ENCODE measurements at places on chromosomes 2 and 18.

- DNase-seq = no peak
Observed at GRCh38 chr2:160287476-160287875, 87.4 kb upstream of the ITGB6 start.

GRCh38 chr2:117835990-117836760 is 21.7 kb downstream of the DDX18 start:
- no peak for DNase-seq

DNA sequence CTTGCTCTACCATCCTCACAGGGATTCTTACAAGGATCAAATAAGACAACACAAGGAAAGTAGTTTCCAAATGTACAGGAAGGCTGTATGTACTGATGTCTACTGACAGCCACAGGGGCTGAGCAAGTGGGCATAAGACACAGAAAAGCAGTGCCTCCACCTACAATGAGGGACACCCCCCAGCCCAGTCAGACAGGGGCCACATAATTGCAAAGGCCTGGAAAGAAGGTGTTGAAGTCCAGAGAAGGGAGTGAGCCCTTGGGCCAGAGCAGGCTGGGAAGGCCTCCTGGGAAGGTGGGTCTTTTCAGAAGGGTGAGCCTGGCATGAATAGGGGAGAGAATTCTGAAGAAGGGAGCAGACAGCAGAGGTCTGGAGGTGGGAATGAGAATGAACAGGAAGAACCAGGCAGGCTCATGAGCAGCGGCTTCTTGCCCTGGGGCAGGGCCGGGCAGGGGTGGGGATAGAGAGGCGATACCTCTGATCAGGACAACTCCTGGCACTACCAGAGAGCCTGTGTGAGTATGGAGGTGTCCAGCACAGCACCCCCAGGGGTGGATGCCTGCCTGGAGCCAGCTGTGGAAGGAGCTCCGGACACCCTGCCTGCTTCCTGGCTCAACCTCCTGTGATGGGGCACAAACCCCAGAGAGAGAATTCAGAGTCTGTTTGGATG is 30.1 kb downstream of the HS1BP3 start:
- DNase-seq = no peak

DNA sequence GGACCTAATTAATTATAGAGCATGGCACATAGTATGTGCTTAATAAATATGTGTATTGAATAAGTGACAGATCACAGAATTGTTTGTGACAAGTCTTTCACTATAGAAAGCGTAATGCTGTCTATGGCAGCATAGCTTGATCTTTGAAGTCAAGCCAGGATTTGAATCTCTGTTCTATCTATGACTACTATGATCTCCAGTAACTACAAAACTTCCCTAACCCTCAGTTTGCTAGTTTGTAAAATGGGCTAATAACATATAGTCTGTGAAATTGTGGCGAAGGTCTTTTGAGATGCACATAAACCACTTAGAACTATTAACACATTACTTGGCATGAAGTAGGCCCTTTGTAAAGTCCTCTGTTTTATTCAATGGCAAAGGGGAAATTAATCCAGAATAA is 4.0 kb upstream of the FHL2 start:
- DNase-seq = no peak

GRCh38 chr2:132754392-132754791 is 84.4 kb upstream of the LYPD1 start:
- no peak for DNase-seq

DNA sequence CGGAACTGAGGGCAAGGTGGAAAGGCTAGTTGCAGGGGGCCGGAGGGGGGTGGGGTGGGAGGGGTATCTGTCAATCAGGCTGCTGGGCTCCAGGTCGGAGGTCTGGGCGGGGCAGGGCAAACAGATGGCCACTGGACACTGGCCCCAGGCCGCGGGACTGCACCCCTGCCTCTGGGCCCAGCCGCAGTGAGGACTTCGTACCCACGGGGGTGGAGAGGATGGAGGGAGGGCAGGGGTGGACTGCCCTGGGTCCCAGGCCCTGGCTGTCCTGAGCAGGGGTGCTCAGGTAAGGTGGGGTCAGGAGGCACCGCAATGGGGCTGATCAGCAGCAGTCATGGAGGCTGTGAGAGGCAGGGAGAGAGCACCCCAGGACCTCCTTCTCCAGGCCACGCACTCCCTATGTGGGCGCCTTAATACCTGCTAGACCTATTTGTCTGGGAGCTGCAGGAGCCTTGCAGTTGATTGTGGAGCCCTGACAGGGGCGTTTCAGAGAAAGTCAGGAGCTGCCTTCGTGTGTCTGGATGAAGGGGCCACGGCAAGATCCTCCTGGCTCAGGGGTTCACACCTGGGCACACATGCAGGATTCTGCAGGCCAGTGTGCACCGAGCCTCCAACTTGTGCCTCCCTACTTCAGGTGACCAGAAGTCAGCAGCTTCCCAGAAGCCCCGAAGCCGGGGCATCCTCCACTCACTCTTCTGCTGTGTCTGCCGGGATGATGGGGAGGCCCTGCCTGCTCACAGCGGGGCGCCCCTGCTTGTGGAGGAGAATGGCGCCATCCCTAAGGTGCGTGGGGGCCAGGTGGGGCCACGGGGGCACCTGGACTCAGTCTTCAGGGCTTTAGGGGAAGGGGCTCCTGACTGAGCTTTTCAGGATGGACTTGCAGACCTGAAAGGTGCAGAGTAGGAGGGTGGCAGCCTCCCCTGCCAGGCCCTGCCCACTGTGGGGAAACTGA is 1.5 kb downstream of the CTDSP1 start:
- no peak for DNase-seq

DNA sequence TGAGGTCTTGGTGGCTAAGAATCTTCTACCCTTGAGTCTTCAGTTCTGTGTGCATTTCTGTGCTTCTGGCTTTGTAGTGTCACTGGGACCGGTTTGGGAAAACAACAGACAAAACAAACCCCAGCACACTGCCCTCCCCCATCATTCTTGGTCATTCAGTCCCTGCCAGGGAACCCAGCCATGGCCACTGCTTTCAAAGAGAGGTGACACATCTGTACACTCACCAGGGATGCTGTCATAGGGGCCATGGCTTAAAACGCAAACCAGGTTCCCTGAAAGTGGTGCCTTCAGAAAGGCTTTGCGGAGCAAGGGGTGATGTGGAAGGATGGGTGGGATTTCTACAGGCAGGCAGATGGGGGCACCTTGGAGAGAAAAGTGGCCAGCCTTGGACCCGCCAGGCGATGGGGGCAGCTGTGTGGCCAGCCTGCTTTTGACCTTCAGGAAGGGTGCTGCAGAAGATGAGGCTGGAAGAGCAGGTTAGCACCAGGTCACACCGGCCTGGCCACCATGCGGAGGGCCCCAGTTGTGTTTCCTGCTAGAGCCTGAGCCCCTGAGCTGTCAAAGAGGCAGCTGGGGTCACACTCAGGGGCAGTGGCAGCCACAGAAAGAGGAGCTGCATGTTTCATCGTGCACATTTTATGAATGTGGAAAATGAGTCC is 101.3 kb downstream of the INHBB start:
- no peak for DNase-seq

GRCh38 chr2:5740817-5741216 is 48.6 kb downstream of the SOX11 start:
- no peak for DNase-seq

- no peak for DNase-seq
Observed at GRCh38 chr2:5867056-5867455, 174.9 kb downstream of the SOX11 start.

DNA sequence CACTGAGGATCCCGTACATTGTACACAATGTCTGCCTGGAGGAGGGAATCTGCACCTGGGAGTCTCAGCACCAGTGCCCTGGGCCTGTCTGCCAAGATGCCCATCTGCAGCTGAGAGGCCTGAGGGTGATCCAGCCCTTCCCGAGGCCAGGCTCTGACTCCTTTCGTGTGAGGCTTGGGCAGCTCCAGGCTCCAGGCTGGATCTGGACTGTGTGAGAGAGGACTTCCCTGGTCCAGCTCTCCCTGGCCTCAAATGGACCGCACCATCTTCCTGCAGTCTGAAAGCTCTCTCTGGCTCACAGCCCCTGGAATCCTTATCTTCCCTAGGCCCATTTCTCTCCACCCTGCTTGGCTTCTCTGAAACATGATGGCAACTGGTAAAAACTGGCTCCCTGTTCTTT is 324.6 kb downstream of the DYSF start:
- DNase-seq = no peak

GRCh38 chr2:71889759-71890684 is 257.6 kb downstream of the CYP26B1 start:
- DNase-seq = no peak

DNA sequence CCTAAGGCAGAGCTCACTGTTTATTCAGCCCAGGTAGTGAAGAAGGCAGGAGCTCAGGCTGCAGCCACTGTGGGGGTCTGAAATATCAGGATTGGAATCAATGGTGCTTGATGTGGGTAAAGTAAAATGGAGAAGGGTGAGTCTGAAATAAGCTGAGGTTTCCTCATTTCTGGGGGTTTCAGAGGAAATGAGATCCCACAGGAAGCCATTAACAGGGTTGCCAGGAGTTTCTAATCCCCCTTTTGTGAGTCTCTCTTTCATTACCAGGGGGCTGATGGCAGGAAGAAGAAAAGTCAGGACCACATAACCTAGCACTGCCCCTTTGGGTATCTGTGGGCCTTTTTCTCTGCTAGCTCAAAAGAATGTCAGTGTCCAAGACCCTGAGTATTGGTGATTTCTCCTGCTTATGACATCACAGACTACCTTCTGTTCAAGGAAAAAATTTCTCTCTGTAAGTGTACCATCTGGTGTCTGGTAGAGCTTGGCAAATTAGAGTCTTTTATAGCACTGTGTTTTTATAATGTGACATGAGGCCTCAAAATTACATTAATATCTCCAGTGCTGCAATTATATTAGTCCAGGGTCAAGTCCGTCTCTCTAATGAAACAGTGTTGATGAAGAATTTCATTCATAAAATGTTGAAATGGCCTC is 56.0 kb downstream of the LBH start:
- DNase-seq = no peak

- DNase-seq = no peak
Observed at GRCh38 chr18:58402951-58403702, 225.8 kb downstream of the ALPK2 start.

- DNase-seq = peak; percentile 89
Observed at GRCh38 chr18:31538837-31539236, 40.9 kb downstream of the DSG2 start.

GRCh38 chr2:233164128-233164635 is 87.3 kb upstream of the ATG16L1 start:
- DNase-seq = no peak

DNA sequence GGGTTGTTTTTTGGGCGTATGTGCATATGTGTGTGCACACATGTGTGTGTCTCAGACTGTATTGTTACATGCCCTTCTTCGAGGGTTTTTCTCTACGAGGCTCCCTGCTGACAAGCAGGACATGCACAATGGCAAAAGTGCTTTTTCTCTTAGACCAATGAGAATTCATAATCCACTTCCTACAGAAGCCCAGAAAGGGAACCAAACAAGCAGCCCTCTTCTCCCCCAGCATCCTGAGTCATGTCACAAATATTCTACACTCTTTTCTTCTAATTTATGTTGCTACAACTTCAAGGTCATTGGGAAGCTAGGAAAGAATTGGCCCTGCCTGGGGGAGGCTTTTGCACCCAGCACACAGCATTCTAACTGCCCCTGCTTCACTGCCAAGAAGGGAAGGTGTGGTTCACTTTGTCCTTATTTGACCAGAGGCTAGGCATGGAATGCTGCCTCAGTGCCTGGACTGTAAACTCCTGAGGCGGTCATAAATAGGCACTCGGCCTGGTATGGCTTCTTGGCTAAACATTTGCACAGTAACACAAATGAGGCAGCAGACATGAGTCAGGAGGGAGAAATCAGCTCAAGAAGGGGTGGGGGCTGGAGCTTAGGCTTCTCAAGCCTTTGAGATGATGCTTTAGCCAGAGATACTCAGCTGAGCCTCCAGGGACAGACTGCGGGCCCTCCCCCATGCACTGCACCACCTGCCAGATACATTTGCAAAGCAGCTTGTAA is 92.7 kb upstream of the KLF7 start:
- DNase-seq = peak; percentile 94

GRCh38 chr2:14752295-14752694 is 119.8 kb downstream of the LRATD1 start:
- DNase-seq = no peak

- no peak for DNase-seq
Observed at GRCh38 chr2:234640657-234641056, 143.8 kb upstream of the ARL4C start.

DNA sequence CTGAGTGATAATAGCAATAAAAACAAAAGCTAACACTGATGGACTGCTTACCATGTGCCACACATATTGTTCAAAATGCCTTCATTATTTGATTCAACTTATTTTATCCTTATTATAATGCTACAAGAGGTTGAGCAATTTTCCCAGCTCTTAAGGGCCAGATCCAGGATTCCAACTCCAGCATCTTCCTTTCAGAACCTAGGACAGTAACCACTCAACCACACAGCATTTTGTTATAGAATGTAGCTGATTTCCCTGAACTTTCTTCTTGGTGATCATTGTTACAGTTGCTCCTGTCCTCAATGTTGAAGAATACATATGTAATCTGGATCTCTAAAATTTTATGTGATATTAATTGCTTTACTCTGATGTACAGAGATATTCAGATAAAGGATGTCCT is 341.7 kb downstream of the PIK3C3 start:
- no peak for DNase-seq
